ENCODE measurements at places on chromosomes 2 and 18.
A peak's percentile ranks its signal among the peaks of the same experiment; 100 is the strongest.

DNA sequence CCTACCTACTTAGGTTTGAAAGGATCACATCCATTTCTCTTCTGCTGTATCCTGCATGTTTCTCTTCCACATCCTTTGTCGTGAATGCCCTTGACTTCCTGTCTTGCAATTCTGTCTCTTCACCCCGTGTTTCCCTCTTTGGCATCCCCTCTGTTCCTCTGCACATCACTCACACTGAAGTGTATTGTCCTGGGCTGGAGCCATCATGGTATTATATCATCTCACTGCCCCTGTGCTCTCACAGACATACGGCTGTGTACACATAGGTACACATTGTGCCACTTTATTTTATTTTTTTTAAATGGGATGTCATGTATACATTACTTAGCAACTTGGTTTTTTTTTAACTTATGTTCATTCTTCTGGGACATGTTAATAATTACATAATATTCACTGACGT is 291.6 kb downstream of the ALPK2 start:
- no peak for DNase-seq

DNA sequence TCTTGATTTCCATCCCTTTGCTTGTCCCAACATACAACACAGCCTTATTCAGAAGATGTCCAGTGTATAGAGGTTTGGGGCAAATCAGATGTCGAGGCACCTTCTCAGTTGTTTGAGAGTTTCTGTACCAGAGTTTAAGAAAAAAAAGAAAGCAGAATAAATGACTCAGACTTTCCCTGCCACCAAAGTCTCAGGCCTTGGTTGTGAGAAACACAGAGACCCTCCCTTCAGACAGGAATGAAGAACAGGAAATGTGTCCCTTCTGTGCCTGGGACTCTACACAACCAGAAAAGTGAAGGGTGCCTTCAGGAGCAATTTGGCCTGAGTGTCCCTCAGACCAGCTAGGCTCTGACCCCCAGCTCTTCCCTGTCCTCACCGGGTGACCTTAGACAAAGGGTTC is 37.3 kb upstream of the REL start:
- DNase-seq, result no peak

- no peak for DNase-seq
These were observed 440.9 kb upstream of the NRXN1 start for GRCh38 chr2:51472783-51473182.

GRCh38 chr2:15391751-15392150 is 169.4 kb downstream of the NBAS start:
- no peak for DNase-seq

- peak; percentile 59 for DNase-seq
These were observed 3.7 kb downstream of the ZFP36L2 start for GRCh38 chr2:43222475-43223309.

DNA sequence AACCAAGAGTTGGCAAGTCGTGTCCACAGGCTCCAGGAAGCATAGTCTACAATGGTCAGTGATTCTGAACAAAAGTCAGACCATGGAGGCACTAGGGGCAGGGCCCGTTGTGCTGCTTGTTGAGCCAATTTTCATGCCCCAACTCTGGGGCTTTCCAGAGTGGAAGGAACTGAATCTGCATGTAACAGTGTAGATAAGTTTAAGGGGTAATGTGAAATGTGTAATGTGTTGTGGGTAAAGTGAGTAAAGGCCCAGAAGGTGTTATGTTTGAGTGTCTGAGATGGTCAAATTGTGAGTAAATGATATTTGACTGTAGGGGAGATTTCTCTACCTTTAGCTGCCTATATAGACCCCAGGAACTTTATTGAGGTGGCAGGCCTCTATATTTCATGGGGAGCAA is 1336.5 kb upstream of the SLC39A10 start:
- DNase-seq, result no peak

- no peak for DNase-seq
These were observed 139.4 kb downstream of the SMAD7 start for GRCh38 chr18:48811401-48811800.

DNA sequence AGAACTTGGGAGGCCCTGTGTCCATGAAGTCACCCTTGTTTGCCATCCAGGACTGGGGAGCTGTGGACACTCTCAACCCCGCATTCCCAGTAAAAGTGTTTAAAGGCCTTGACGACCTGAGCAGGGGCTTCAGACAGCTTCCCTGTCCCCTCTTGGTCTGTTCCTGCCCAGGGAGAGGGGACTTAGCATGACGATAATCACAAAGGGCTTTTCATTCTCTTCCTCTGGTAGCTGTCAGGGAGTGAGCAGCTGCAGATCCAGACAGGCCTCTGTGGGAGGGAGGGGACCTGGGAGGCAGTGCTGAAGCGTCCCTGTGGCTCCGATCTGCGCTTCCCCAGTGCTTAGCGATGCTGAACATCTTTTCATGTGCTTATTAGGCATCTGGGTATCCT is 77.8 kb upstream of the HS6ST1 start:
- DNase-seq, result no peak

GRCh38 chr2:149800624-149801542 is 213.3 kb upstream of the MMADHC start:
- DNase-seq, result no peak

DNA sequence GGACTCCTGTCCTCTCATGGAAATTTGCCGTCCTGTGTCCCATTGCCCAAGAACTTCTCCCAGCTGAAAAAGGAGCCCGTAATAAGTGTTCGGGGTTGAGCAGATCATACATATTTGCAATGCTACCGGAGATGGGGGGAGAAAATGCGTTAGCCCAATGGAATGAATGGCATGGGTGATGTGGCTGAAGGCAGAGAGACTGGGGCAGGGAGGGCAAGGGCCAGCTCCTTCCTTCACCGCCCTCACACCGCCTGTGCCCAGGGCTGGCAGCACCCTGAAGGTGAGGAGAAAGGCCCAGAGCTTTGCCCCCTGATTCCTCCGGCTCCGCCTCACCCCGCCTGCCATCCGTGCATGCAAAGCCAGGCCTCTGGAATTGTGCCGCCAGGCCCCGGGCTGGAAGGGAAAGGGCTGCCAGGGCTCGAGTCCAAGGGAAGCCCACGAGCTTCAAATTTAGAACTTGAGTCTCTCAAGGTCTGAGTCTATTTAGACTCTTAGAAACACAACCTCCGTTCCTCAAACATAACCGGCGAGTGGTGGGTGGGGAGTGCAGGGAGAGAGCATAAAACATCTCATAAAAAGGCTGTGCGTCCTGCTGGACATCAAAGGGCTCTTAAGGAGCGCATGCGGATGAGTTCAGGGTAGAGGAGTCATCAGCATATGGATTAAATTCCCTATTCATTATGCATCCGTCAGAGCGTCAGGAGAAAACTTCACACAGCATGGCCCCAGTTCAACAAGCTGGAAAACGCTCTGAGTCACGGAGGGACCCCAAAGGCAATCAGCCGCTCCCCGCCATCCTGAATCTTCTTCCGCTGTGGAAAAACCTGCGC is 121.7 kb upstream of the GLI2 start:
- DNase-seq, result peak; percentile 93

DNA sequence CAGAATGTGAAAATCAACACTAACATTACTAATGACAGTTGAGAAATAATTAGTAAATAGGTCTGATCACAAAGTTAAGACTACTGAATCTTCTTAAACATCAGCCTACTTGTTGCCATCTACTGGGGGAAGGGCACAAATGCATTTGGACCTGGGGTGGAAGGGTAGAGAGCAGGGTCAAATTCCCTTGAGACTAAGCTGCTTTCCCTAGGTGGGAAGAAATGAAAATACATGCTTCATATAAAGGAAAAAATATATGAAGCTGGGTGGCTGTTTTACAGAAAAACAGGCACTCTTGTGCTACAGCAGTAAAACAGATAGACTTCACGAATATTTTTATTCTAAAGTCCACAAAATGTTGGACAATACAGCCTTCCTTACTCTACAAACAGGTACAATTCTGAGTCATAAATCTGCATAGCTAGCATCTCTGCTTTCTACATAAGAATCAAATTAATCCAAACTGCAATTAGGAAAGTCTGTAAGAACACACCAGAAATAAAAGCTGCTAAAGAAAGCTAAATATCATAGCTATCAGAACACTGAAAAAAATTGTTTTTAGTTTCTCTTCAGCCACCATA is 10.9 kb downstream of the TRIP12 start:
- peak; percentile 43 for DNase-seq

DNA sequence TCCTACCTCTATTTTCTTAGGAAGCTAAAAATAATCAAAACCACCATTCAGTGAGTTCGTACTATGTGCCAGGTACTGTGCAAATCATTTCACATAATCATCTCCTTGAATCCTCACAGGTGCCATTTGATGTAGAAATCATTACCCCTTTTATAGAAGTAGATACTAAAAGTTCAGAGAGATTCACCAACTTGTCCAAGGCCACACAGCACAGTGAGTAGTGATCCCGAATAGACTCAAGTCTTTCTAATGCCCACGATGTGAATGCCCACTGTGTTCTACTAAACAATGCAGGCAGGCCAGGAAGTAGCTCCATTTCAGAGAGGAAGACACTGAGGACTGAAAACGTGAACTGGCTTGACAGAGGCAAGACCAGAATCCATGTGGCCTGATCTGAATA is 68.8 kb downstream of the ANTXR1 start:
- DNase-seq, result no peak

DNA sequence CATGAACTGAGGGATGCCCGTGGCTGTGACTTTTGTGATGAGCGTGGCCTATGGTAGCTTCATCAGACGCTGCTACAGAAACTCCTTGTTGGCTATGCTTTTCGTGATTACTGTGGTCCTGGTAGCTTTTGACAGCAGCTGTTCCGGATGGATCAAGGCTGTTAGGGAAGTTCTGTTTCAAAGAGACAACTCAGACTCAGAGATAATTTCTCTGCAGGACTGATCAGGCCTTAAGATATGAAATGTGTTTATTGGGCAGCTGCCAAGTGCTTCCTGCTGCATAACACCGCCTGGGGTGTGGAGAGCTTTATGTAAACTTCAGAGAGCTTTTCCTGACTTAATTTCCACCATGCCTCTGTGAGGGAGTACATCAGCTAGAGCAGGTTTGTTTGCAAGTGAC is 243.8 kb downstream of the TSN start:
- DNase-seq, result no peak

- peak; percentile 37 for DNase-seq
These were observed at the start of gene NPAS2 for GRCh38 chr2:100819370-100820272. NPAS2 (plus strand) TSS chr2:100820139; CDS start chr2:100904755, 84,616 bp downstream.

DNA sequence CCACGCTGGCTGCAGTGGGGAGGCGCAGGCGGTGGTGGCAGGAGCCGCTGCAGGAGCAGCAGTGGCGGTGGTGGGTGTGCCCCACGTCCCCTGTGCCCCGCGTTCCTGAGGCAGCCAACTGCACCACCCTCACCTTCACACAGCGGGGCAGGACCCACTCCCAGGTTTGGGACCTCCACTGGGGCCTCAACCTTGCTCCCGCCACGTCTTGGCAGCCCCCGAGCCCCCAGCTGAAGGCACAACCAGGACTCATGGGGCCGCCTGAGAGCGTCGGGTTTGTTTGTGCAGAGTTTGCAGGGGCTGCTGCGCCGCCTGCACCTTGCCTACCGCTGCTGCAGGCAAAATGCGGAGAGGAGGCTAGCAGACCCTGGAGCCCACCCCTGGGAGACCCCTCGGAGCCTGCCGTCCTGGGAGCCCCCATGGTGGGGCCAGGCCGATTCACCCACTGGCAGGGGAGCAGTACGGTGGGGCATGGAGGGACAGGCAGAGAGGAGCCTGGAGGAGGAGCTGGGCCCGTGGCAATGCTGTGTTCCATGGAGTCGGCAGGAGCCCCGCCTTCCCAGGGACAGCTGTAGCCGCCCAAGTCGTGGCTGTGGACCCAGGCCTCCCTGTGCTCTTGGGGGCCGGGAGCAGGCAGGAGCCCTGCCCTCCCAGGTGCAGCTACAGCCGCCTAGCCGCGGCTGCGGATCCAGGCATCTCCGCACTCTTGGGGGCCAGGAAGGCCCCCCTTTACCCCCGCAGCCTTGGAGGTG is 14.7 kb upstream of the EML6 start:
- DNase-seq, result no peak

GRCh38 chr2:30427606-30428347 is 19.3 kb upstream of the LCLAT1 start:
- DNase-seq, result no peak

- no peak for DNase-seq
These were observed 42.4 kb downstream of the KLF7 start for GRCh38 chr2:207123335-207123744.

DNA sequence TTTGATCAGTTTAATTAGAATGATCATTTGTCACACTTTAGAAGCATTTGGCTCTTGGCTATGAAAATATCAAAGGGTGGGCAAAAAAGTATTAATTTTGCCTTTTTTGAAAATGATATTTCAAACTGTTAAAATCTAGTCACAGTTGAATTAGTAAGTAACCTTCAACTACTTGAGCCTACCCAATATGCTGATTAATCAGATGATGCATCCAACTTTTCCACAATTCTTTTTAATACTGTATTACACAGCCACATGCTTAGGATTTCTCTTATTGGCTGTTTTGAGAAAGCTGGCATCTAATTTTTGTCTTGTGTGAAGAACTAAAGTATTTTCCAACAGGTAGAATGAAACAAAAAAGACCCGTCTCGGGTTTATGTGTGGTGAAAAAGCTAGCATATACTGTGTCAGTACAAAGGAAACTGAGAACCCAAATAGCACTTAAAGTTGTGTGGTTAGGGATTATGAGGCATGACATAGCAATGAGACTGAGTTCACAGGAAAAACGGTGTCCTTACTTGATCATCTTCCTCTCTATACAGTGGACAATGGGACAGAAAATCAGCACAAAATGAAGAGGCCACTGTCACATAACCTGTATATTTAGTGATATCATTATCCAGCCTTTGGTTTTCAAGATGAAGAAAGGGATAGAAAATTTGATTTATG is 11.7 kb downstream of the OSBPL6 start:
- peak; percentile 74 for DNase-seq

DNA sequence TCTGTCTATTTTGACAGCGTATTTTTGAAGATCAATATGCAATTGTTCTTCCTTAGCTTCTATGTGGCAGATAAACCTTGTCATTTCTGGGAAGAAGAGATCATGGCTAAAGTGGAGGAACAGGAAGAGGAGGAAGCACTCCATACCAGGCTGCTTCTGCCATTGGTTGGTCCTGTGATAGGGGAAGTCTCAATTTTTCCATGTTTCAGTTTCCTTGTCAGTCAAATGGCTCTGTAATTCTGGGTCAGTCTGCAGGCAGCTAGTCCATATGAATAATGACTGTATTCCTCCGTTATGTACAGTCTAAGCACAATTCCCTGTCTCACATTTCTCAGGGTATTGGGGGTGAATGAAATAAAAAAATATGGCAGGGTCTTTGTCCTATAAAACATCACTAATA is 277.6 kb upstream of the CXCR4 start:
- no peak for DNase-seq
